CD4-positive, alpha-beta T cell treated with Interferon gamma for 1 hour (primary cell): ENCODE measurements at places on chromosomes 4 and X.

DNA sequence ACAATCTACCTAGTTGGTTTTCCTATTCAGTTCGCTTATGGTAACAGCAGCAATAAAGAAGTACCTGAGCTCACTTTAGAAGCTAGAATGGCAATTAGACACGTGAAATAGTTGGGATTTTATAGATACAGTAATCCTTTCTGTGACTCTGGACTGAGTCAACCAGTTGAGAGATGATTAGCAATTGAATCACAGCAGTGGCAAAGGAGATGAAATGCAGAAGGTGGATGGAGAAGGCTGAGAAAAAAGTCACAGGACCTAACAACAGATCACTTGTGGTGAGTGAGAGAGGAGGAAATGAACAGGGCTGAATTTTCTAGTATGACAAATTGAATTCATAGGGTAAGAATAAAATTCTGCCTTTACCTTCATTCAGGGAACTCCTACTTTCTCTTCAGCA, 197.1 kb upstream of the MAGEB18 start:
- no peak for DNase-seq

- DNase-seq: no peak
Measured at GRCh38 chrX:11751261-11751660, 6.8 kb upstream of the MSL3 start.

DNA sequence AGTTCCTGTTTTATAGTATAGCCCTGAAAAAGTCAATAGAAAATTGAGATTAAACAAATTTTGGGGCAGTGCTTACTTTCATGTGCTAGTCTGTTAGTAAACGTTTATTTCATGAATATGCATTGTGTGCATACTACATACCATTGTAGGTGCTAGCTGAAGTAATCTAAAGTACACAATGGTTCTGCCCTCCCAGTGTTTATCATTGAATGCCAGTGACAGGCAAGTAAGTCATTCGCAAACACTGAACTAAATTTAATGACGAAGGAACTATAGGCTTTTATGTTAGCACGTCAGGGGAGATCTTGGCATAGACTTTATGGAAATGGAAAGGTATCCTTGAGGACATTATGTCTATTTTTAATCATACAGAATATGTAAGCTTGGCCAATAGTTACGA, 426.9 kb upstream of the EPHA5 start:
- no peak for DNase-seq

GRCh38 chr4:80918004-80918403, 112.5 kb upstream of the BMP3 start:
- DNase-seq: no peak

GRCh38 chr4:165592386-165592785, 213.6 kb downstream of the CPE start:
- DNase-seq: no peak

GRCh38 chr4:107034091-107034995, 1.8 kb downstream of the DKK2 start:
- no peak for DNase-seq

DNA sequence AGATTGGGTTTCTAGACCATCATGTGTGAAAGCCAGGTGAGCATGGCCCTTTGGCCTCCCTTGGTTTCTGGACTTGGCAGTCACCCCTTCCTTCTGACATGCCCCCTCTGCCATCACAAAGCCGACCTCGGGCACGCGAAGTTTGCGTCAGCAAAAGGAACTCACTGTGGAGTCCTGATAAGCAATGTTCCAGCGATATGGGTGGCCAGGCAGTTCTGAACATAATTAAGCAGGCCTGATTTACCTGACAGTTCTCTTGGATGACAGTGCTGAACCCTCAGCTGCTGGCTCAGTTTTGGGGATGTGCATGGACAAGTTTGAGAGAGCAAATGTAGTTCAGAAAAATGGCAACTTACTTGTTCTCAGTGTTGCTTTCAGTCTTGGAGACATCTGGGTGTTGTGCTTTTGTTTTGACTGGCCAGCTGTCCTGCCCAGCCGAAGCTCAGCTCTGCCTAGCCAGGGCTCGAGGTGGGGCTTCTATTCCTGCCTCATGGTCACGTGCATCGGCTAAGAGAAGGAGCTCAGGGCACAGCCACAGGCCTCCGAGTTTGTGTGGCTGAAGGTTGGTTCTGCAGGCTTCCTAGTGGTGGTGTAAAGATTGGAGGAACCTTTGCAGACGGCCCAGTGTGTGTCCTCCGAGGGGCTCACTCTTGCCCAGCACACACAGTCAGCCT, 78.3 kb downstream of the CLDN34 start:
- no peak for DNase-seq
